T-cell (primary cell): ENCODE measurements at places on chromosomes 16 and 17. TPM values are rescaled to one million over a fixed set of nuclear protein-coding genes. Genes with fewer than 3 reads are reported as not detected.

- no peak for DNase-seq
Measured at GRCh38 chr17:10216213-10216938, 18.0 kb upstream of the GAS7 start.

- no peak for DNase-seq
Measured at GRCh38 chr17:2935632-2936031, 127.8 kb downstream of the OR1D5 start.

DNA sequence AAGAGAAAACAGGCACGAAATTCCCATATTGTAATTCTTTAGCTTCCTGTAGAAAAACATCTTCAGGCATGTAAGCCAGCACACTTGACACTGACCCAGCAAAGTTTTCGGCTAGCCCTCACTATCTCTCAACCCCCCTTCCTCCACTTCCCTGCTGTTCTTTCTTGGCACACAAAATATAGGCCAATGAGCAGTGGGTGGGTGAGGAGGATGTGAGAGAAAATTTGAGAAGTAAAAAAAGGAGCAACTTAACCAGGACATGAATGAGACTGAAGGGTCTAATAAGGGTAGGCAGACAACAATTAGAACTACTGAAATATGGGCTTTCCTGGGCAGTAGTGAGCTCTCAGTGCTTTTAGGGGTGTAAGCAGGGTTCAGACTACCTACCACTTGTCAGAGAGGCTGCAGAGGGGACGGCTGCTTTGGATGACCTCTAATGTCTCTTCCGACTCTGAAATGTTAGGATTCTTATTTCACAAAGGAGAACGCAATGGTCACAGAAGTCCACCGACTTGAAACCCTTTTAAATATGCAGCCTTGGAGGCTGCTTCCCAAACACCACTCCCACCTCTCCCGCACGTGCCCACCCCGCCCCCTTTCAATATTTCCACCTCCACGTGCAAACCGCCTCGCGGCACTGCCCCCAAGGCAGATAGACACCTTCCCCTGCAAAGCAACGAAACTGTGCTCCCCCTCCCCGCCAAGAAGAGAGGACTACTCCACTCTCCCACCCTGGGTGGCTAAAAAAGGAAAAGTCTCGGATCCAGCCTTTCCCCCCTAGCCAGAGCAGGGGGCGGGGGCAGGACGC lies 889 bp downstream of the MBTD1 start:
- no peak for DNase-seq

Gene ABCA8
- total RNA-seq, result 0.76 TPM

Gene KRT28
- total RNA-seq, result not detected

DNA sequence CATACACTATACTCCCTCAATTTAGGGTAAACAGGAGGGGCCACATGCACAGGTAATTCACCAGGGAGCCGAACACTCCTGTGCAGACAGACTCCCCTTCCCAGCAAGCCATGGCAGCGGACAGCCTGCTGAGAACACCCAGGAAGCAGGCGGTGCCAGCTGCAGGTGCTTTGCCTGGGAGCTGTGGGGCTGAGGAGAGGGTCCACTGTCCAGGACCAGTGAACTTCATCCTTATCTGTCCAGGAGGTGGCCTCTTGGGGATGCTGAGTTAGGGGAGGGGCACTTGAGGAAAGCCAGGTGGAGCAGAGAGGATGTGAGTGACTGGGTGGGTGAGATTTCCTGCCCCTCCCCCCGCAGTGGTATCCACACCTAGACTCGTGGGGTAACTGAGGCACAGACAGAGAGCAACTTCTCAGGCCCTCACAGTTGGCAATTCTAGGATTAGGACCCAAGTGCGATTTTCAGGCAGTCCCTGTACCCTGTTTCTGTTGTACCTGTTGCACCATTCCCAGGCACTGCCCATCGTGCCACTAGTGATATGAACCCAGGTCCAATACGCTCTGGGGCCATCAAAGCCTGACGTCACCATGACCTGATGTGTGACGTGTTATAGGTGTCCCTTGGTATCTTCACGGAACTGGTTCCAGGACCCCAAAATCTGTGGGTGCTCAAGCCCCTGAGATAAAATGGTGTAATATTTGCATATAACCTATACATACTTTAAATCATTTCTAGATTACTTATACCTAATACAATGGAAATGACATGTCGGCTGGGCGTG lies 1.2 kb downstream of the GRN start:
- no peak for DNase-seq

GRCh38 chr16:88964636-88965035 lies 12.4 kb downstream of the CBFA2T3 start:
- DNase-seq, result no peak

Gene IRX3
- total RNA-seq, result not detected

DNA sequence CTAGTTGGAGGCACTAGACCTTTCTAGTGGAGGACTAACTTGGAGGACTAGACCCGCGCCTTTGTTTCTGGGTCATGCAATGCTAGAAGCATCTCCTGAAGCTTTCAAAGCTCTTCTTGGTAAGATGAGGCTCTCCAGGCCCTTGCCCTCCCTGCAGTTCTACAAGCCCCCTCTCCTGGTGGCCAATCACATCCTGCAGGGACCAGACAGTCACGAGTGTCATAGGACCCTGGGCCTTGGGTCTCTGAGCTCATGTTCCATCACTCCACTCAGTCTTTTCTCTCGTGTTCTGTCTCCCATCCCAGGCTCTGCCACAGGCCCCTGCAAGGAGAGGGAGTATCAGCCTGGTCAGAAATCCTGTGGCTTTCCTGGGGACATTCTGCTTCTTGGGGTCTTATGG lies 119.6 kb downstream of the CYLD start:
- DNase-seq, result no peak

- no peak for DNase-seq
Measured at GRCh38 chr17:2388020-2388682, 12.7 kb downstream of the MNT start.

GRCh38 chr17:34998205-34998604 lies 17.9 kb downstream of the LIG3 start:
- peak; percentile 48 for DNase-seq

GRCh38 chr17:4623249-4623648 lies 18.2 kb downstream of the ALOX15 start:
- DNase-seq, result no peak

DNA sequence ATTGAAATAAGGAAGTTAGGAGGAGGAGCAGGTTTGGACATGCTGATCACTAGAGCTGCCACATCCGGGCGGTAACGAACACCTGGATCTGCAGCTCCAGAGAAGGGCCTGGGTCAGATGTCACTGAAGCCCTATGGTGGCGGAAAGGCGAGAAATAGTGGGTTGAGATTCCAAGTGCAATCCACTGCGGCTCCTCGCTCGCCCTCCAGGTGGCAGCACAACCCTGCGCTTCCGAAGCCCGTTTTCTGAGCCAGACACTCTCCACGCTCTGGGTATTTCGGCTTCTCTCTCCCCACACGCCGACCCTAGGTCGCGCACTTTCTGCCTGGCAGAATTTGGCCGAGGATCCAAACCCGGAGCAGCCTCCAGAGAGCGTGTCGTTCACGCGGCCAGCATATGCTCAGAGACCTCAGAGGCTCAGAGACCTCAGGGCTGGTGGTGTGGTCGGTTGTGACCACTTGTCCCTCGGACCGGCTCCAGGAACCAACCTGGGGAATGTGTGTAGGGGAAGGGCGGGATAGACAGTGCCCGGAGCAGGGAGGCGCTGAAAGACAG lies 922 bp upstream of the SLC2A4 start:
- DNase-seq, result peak; percentile 85

- DNase-seq, result no peak
Measured at GRCh38 chr17:2511138-2511461, 588 bp downstream of the METTL16 start.

Gene IRX5
- not detected for total RNA-seq

GRCh38 chr16:53953336-53953735 lies 249.4 kb downstream of the FTO start:
- DNase-seq, result no peak

GRCh38 chr17:70924776-70925175 lies 755.4 kb downstream of the KCNJ2 start:
- no peak for DNase-seq

Gene ZFP3
- total RNA-seq, result 10.4 TPM

DNA sequence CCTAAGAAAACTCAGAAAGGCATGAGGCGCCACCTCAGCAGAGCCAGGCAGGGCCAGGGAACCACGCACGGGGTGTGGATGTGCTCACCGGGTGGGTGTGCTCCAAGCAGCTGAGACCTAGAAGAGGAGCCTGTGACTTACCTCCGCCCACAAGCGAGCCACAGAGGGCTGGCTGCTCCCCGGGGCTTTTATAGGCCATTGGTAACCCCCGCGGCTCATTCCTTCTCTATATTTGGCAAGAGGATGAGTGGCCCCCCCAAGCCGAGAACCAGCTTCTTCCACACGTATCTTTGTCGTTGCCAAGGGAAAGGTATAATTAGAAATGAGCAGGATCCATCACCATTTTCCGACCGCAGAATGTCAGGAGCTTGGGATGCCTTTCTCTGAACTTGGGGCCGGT lies at the start of gene MYH3:
Gene MYH3, minus strand, starts transcription at position 162 of the 400 bp plus-strand sequence. CDS start 2,245 bp downstream, outside the sequence.
- no peak for DNase-seq

DNA sequence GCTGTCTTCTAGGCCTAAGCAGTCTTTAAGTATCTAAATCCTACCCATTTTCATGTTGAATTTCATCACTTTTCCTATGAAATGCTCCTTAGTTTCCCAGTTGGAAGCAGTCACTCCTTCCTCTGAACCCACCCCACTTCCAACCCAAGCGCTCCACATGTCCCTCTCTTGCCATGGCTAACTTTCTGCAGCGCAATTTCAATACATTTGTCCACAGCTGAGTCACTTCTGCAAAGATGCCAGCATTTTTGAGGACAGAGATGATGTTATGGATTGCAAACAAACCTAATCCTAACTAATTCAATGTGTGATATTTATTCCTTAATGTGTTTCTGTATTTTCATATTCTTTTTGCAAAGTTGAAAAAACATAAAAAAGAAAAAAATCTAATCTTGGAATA lies 71.7 kb downstream of the HLF start:
- no peak for DNase-seq

DNA sequence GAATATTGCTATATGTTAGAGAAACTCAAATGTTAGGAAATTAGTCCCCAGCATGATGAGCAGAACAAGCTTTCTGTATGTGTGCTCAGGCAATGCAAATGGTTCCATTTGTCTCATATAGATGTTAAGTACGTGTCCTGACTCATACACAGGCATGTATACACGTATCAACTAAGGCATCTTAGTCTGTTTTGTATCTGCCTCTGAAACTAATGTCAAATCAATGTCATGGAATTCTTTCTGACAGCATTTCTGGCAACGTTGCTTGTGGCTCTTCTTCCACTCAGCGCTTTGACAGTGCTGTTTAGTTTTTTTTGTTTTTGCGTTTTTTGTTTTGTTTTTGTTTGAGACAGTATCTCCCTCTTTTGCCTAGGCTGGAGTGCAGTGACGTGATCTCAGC lies 111.9 kb downstream of the CNTNAP4 start:
- DNase-seq, result no peak

- no peak for DNase-seq
Measured at GRCh38 chr17:18323007-18323406, 7.9 kb downstream of the SMCR8 start.

Gene MPP2
- total RNA-seq, result 2.3 TPM

Gene CRYBA1
- not detected for total RNA-seq

Gene ARHGDIG
- total RNA-seq, result not detected

DNA sequence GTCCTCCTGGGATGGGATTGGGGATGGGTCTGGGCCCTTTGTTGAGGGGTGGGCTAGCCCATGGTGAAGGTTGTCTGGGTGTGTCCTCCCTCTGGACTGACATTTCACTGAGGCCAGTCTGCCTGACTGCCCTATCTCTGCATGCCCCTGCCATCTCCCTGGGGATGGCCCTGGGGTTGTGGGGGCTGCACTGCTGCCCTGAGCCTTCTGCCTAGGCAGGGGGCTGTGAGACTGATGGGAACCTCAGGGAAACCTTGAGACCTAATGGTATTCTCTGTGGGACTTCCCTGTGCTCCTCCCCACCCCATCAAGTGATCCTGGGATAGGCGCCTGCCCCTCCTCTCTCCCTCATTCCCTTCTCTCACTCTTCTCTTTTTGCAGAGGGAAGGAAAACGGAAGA lies 19.9 kb downstream of the RAI1 start:
- no peak for DNase-seq

- peak; percentile 61 for DNase-seq
Measured at GRCh38 chr17:58329035-58329809, 627 bp upstream of the TSPOAP1 start.

Gene CDH3
- 0.36 TPM for total RNA-seq
